ENCODE measurements at places on chromosomes 13 and 19. TPM values are rescaled to one million over a fixed set of nuclear protein-coding genes. Genes with fewer than 3 reads are reported as not detected.
A peak's percentile ranks its signal among the peaks of the same experiment; 100 is the strongest.

DNA sequence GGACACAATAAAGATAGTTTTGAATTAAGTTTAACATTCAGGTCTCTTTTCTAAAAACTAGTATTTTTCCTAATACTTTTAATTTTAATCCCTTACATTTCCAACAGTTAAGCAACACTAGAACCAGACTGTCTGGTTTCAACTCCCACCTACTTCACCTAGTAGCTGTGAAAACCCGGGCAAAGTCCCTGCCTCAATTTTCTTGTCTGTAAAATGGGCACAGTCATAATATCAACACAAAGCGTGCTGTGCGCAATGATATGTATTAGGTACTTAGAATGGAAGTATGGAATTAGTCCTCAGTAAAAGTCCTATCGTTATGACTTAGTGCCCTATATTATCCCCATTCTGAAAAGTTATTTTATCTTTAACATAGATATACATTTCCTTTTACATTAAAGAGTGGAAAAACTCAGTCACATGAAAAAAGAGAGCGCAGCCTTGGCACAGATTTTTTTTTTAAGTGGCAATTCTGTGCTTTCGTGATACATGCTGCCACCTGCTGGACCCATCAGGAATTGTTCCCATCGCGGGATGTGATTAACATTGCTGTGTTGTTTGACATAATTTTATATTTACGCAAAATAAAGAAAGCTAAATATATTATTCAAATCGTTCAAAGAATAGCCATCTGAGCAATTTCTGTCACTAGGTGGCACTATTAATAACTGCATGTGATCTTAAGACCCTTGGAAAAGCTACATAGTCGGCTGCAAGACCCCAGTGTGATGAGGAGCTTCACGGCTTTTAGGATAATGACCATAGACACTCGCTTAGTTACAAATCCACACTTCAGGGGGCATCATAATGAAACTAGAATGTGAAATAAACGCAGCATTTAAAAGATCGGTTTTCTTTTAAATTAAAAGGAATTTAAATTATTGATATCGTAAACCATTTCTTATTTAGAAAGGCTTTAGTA lies 59.9 kb downstream of the LIG4 start:
- peak; percentile 58 for DNase-seq

DNA sequence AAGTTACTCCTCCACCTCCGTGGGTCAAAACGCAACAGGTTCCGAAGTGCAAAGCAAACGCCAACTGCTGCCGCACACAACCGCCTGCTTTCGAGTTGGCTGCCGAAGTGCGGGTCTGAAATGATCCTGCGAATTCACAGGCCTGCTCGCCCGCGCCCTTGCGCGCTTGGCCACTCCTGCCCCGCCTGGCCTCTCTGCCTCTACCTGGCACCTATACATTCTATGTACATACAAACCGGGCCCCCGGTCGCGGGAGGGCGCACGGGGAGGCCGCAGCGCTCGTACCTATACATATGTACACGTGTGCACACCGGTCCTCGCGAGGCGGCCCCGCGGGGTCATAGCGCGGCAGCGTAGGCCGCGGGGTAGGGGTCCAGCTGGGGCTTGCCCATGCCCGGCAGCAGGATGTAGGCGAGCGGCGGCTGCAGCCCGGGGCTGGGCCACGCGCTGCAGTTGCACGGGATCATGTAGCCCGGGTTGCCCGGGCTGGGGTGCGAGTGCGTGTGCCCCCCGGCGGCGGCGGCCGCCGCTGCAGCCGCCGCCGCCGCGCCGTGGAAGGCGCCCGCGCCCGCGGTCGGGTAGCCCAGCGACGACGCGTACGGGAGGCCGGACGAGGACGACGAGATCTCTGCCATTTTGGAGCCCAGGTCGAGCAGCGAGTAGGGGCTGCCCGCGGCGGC lies 1.3 kb downstream of the SOX21 start:
- DNase-seq = no peak

- DNase-seq = no peak
Observed at GRCh38 chr13:47233734-47234133, 336.9 kb upstream of the HTR2A start.

DNA sequence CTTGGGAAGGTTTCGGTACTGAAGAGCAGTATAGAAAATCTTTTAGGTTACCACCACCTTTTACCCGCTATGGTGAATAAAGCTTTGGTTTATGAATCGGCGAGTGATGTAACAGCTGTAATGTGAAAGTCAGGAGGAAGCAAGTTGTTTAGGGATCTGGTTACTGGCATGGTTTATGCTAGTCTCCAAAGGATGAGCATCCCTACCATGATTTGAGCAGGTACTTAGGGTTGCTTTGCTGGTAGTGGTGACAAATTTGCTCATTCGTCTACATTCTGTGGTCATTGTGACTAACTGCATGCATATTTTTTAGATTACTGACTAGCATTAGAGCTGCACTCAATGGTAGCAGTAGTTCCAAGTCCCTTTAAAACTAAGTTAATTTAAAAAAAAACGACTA lies 104.1 kb downstream of the FRY start:
- DNase-seq = no peak

DNA sequence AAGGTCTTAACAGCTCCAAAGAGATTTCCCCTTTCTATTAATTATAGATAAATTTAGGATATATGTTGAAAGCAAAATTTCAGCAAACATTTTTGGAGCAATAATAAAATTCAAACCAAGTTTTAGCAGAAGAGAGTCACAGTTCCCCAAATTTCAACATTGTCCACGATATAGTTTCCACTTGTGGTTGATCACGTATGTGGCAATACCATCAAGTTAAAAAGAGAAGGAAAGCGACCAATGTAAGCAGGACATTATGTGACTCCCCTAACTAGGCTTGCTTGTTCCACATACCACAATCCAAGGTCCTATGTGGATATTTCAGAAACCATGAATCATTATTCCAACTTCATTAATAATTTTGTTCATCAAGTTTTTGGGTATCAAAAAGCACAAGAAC lies 52.8 kb downstream of the ELF1 start:
- no peak for DNase-seq

The ZNF560 gene
- 1.3 TPM for polyA plus RNA-seq

All from left kidney (tissue), 8 donors.